Heart left ventricle (tissue), 16 donors: ENCODE measurements at places on chromosomes 2 and 18.

GRCh38 chr2:81195774-81196382 lies 891.3 kb upstream of the LRRTM1 start:
- DNase-seq, result no peak

GRCh38 chr2:51158251-51158650 lies 126.3 kb upstream of the NRXN1 start:
- no peak for DNase-seq

GRCh38 chr2:70898363-70899240 lies 37.1 kb upstream of the ATP6V1B1 start:
- no peak for DNase-seq

GRCh38 chr2:203813684-203814083 lies 53.9 kb upstream of the CTLA4 start:
- no peak for DNase-seq

DNA sequence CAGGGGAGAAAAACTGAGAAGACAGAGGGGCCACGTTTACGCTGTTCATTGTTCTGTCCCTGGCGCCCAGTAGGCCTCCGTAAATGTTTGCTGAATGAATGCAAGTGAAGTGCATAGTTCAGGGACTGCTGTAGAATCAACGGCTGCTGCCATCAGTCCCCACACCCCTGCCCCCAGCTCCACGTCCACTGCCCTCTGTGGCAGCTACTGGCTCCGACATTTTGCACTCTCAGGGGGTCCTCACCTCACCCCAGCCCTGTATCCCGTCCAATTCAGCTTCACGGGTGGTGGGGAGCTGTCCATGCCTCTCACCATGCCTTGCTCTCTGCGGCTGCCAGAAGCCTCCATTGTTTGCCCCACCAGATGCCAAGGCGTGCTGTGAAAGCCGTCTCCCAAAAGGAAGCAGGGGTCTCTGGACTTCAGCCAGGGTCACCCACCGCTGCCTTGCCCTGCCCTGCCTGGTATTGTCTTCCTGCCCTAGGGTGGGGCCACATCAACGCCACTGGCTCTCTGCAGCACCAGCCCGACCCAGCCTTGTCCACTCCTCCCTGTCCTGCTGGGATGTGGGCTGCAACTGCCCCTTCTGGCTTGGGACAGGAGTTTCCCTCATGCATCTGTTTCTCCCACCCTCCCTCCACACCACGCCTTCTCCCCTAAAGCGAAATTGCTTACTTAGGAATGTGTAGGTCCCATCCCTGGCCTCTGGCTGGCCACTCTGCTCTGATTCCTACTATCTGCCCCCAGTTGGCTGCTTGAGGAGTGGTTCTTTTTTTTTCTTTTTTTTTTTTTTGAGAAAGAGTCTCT lies 86.0 kb downstream of the RHOB start:
- DNase-seq, result no peak

GRCh38 chr2:230124235-230124634 lies 55.5 kb upstream of the SLC16A14 start:
- DNase-seq, result no peak

DNA sequence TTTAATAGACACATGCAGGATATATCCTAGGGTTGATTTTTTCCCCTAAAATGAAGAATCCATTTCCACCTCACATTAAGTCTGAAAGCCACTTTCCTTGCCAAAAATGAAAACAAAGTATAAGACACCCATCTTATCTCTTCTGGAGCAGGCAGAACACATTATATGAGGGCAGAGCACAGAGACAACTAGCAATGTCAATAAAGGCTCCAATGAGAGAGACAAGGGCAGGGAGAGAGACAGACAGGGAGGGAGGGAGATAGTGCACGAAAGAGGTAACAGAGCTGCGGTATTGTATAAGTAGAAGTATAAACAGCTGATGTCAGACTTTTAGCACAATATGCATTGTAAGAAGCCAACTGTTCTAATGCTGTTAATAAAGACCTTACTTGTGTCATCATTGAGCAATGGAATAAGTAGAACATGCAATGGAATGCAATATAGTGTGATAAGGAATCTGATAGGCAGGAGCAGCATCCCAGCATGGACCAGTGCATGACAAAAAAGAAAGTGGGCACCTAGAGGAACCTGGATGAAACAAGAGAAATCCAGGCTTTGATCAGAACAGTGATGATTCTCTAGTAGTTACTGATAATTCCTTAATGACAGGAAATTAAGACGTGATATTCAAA lies 150.6 kb upstream of the TCF4 start:
- no peak for DNase-seq

DNA sequence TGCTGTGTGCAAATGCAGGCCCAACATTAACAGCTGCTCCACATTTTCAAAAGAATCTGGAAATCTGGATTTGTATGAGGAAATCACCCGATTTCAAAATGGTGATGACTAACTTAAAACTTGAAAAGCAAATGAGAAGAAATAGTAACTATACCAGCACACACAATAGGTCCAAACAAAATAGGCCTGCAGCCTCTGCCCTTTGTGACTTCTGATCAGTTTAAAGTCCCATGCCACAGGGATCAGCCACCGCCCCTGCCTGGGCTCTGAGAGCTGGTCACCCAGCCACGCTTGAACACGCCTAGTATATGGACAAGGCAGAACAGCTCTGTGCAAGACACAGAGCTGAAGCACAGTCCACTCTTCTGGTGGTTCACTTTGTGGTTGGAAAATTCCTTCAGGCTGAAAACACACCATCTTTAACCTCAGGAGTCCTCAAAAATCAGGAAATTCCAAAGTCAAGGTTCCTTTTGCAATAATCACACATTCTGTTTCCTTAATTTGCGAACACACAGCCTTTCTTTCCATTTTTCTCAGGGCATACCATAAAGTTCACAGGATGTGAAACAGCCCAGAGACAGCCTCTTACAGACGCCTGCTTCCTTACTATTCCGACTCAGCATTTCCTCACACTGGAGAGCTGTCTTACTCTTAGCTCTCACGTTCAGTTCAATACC lies 150.1 kb upstream of the RIOK3 start:
- DNase-seq, result no peak

DNA sequence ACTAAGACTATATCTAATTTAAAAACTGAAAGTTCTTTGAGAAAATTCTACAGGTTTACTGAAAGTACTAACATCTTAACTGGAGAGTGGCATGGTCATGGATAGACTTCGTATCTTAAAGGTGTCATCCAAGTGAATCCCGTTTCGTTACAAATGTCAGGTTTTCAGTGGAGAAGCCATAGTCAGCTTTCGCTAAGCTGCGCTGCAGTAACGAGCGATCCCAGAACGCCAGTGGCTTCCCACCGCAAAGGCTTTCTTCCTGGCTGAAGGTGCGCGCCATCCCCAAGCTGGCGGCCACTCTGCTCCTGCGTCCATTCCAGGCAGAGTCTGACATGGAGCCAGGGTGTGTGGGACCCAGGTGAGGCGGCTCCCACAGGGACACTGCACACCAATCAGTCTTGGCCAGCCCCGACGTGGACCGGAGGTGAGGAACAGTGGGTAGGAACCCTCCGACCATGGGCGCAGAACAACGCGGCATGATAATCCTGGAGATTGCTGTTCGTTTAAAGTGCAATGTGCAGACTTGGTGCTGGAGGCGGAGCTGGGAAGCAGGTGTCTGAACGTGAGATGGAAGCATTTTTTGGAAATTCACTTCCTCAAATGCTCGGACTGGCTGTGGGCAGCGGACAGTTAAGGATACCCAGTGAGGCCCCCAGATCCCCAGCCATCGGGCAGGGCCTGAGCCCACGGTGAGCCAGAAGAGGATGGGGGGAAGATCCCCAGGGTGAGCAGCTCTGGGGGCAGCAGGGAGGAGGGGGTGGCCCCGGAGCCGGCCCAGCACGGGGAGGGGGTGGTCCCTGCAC lies 27.8 kb upstream of the KCNG2 start:
- no peak for DNase-seq

GRCh38 chr2:198144660-198145059 lies 340.3 kb downstream of the PLCL1 start:
- DNase-seq, result no peak

GRCh38 chr18:48203961-48204666 lies 205.1 kb downstream of the ZBTB7C start:
- no peak for DNase-seq

GRCh38 chr18:40133253-40133652 lies 1821.8 kb upstream of the PIK3C3 start:
- DNase-seq, result no peak

DNA sequence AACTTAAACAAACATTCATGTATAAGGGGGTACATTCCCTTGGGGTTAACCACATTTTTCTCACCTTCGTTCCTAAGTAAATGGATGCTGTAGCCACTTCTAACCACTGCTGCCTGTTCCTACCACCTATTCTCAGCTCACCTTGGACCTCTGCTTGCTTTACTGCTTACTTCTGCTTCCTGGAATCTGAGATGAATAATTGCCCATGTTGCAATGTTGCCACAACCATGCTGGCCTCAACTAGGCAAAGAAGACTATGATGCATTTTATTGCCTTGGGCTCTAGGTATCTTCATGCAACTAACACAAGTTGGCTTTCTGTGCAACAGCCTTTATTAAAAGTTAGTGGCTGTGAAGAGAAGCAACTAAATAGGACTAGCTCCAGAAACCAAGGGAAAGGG lies 106.3 kb upstream of the TCF4 start:
- DNase-seq, result no peak

DNA sequence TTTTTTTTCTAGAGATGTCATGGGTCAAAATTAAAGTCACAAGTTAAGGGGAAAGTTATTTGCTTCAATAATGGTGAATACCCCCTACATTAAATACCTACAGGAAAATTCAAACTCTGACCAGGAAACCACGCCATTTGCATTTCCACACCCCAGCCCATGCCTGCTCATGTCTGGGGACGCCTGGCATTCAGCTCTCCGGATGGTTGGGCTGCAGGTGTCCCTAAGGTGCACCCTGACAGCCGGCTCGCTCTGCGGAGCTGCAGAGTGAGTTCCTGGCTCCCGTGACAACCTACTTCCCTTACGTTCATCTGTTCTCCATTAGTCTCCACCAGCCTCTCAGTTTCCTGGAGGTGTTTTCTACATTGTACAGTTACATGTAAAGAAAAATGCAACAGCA lies 122.7 kb upstream of the RIOK3 start:
- DNase-seq, result no peak

GRCh38 chr2:241063587-241063986 lies 38.5 kb downstream of the MTERF4 start:
- no peak for DNase-seq

GRCh38 chr18:62109676-62110075 lies 77.2 kb downstream of the PIGN start:
- no peak for DNase-seq
